ENCODE measurements at places on chromosomes 11 and 22.
A peak's percentile ranks its signal among the peaks of the same experiment; 100 is the strongest.

- H3K27ac ChIP-seq, result no peak overlapping the region
- no peak overlapping the region for H3K4me3 ChIP-seq
- H3K27me3 ChIP-seq, result peaks cover 29% of the 10 kb centered on the region
Observed at GRCh38 chr11:122601141-122602125, 54.1 kb upstream of the UBASH3B start.

DNA sequence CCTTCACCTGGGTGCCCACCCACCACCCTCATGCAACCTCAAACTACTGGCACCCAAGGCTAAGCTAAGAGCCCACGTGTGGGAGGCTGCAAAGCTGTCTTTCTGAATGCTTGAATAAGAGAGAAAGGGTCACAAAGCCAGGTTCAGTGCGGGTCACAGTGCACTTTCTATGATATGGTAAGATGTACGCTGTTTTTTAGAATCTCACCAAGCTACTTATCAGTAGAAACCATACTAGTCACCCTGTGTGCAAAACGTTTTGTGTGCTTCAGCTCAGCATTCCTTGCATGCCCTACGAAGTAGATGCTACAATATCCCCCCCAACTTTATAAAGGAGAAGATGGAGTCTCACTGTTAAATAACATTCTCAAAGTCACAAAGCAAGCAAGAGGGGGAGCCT, 14.9 kb downstream of the P2RX3 start:
- peaks cover 6% of the 10 kb centered on the region for H3K36me3 ChIP-seq
- no peak for DNase-seq
- peaks cover 12% of the 10 kb centered on the region for H3K27me3 ChIP-seq
- no peak overlapping the region for H3K27ac ChIP-seq

- H3K4me1 ChIP-seq, result no peaks in the 10 kb centered on the region
- H3K27ac ChIP-seq, result no peak overlapping the region
- no peaks in the 10 kb centered on the region for H3K27me3 ChIP-seq
- no peaks in the 10 kb centered on the region for H3K36me3 ChIP-seq
- DNase-seq, result no peak
Observed at GRCh38 chr11:87125257-87125656, 87.5 kb downstream of the TMEM135 start.

DNA sequence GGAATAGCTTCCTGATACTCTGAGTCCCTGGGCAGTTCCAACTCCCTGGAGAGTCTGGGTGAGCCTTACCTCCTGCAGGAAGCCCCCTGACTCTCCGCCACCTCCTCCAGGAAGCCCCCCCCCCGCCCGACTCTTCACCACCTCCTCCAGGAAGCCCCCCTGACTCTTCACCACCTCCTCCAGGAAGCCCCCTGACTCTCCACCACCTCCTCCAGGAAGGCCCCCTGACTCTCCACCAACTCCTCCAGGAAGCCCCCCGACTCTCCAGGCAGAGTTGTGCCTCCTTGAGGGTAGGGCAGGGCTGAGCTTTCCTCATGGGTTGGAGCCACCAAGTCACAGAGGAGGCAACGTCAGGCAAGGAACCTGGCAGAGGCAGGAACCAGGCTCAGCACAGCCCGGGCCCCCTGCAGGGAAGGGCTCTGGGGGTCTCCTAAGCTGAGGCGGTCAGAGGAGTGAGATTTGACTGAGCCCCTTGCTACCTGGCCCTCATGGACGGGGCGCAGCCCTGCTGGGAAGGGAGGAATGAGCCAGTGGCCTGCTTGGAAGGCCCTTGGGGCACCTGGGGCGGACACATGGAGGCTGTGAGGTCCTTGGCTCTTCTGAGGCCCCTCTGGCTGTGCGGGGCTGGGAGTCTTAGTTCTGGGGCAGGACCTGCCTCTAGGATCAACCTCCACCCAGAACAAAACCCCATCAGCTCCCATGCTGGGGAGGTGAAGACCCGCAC, 18.1 kb downstream of the MRGPRG start:
- DNase-seq, result no peak
- H3K4me3 ChIP-seq, result no peak overlapping the region
- H3K27ac ChIP-seq, result no peak overlapping the region
- H3K36me3 ChIP-seq, result no peaks in the 10 kb centered on the region

DNA sequence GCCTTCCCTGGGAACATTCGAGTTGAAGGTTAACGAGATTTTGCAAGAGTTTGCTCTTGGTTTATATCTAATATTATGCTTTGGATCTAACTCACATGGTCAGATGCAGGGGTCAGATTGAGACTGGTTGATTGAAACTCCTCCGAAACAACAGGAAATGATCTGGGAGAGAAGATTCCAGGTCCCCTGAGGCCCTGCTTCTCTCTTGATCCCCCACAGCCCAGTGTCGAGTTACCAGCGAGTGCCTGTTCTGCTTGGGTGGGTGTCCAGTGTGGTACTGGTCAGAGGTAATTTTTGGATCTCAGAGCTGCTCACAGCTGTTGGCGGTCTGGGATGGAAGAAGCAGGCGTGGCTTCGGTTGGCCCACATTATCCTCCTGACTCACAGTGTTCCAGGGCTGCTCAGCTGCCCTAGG, 9.2 kb downstream of the FBLN1 start:
- no peak overlapping the region for H3K27ac ChIP-seq
- H3K27me3 ChIP-seq, result peaks cover 8% of the 10 kb centered on the region
- no peak overlapping the region for H3K4me3 ChIP-seq
- H3K36me3 ChIP-seq, result no peaks in the 10 kb centered on the region
- DNase-seq, result no peak
- H3K4me1 ChIP-seq, result no peaks in the 10 kb centered on the region

GRCh38 chr11:109586789-109587188, 164.8 kb downstream of the C11orf87 start:
- no peak for DNase-seq
- H3K27ac ChIP-seq, result no peak overlapping the region

DNA sequence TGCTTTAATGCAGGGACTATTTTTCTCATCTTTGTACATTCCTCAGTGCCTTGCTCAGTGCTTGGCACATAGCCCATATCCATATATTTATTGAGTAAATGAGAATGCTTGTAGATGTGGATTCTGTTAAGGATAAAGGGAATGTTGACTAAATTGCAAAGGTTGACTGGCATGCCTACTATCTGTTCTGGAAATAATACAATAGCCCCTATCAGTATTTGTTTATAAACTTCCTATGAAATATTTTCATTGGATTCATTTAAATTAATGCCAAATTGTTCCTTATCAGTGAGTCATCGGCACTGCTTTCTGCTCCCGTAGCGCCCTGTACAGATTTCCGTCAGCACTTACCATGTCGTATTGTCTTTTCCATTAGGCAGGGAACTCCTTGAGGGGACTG, 8.0 kb downstream of the RNF121 start:
- H3K27ac ChIP-seq, result no peak overlapping the region
- no peak for DNase-seq
- H3K36me3 ChIP-seq, result no peaks in the 10 kb centered on the region
- peaks cover 21% of the 10 kb centered on the region for H3K4me1 ChIP-seq
- no peaks in the 10 kb centered on the region for H3K27me3 ChIP-seq

DNA sequence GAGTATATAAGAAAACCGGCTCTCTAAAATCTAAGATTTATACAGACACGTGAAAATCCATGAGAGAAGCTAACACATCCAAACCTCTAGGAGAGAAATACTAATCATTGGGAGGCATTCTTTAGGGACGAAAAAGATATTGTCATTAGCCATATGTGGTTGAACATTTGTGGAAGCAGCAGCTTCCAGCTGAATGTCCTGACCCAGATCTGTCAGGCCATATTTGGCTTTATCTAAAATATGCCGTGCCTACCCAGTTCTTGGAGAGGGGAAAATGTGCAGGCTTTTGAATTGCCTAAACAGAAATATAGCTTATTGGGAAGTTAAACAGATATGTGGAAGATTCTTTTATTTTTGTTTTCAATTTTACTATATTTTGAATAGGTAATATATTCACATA, 6.4 kb downstream of the CCDC89 start:
- no peaks in the 10 kb centered on the region for H3K36me3 ChIP-seq
- H3K4me1 ChIP-seq, result peaks cover 24% of the 10 kb centered on the region
- H3K4me3 ChIP-seq, result no peak overlapping the region

- H3K4me3 ChIP-seq, result peak within 1 kb of the TSS; percentile 92
- peak; percentile 68 for DNase-seq
- H3K27me3 ChIP-seq, result no peaks in the 10 kb centered on the region
- peak within 1 kb of the TSS; percentile 100 for H3K27ac ChIP-seq
Observed at GRCh38 chr22:39900306-39901227, at the start of gene GRAP2. Gene GRAP2 (plus strand): TSS chr22:39901084. CDS start chr22:39947107, 46,023 bp downstream.

DNA sequence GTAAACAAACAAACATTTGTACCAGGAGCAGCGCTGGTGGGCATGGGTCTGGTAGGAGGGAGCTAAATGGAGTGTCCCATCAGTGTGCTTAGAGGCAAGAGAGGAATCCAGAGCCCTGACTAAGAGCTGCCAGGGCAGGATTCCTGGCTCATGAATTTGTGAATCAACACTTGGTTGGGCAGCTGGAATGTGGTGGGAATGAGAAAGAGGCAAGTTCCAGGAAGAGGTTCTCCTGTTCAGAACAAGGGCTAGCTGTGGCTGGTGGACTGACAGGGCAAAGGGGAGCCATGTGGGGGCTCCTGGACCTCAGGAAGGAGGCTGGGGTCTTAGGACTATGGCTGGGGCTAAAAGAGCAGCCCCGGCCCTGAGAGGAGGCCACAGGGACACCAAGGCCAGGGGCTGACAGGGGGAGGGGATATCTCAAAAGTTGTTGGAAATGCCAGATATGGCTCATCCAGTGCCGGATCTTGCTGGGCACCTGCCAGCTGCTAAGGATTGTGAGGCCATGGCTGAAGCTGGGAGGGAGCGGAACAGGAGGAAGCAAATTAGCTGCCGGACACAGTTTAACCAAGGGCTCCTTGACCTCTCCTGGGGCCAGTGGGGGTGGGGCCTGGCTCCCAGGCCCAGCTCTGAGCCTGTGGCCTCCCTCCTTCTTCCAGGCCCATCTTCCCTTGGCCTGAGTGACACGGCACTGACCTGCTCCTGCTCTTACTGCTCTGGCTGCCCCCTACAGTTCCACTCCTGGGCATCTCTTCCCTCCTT, 14.6 kb upstream of the P2RY6 start:
- H3K36me3 ChIP-seq, result no peaks in the 10 kb centered on the region
- DNase-seq, result no peak
- no peak overlapping the region for H3K4me3 ChIP-seq
- no peak overlapping the region for H3K27ac ChIP-seq
- H3K27me3 ChIP-seq, result peaks cover 15% of the 10 kb centered on the region

DNA sequence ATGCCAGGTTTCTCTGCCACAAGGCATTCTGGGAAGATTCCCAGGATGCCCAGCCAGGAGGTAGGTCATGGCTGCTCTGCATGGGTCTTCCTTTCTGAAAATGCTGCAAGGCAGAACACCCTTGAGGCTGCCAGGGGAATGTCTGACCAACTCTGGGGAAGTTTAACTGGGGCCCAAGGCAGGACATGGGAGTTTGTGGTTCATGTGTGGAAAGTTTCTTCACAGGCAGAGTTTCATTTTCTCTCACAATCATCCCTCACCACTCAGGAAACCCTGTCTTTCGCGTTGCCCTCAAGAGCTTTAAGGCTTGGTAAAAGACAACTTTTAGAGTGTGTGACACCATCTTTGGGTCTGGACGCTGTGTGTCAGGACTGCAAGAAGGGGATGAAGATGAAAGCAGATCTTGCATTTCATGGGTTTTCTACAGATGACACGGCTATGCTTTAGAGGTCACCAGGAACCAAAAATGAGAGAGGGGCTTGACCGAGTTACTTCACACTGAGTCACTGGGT, 133.5 kb downstream of the CD44 start:
- peak; percentile 69 for DNase-seq
- H3K4me3 ChIP-seq, result peak overlapping the region; percentile 36
- H3K27ac ChIP-seq, result peak overlapping the region; percentile 77
- peaks cover 56% of the 10 kb centered on the region for H3K4me1 ChIP-seq
- peaks cover 17% of the 10 kb centered on the region for H3K27me3 ChIP-seq

DNA sequence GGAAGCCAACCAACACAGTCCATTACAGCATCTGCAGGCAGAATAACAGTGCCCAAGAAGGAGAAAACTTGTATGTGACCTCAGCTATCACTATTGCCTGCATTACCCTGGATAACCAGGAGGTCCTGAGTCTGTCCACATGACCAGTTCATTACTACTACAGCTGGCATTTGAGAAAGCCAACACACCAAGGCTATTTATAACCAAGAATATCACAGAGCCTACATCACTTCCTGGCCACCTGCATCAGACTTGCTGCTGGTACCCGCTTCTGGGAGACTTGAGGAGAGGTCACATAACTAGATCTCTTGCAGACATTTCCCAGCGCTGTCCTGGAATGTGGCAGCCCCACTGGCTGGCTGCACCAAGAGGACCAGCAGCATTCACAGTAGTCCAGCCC, 11.1 kb upstream of the OR56B4 start:
- no peak overlapping the region for H3K4me3 ChIP-seq
- no peaks in the 10 kb centered on the region for H3K36me3 ChIP-seq
- H3K27me3 ChIP-seq, result peaks cover 17% of the 10 kb centered on the region
- no peak overlapping the region for H3K27ac ChIP-seq

GRCh38 chr11:36389811-36390210, 93.7 kb downstream of the PRR5L start:
- peaks cover 67% of the 10 kb centered on the region for H3K4me1 ChIP-seq
- H3K4me3 ChIP-seq, result peak overlapping the region; percentile 25
- DNase-seq, result no peak
- H3K27me3 ChIP-seq, result peaks cover 16% of the 10 kb centered on the region
- H3K36me3 ChIP-seq, result peaks cover 2% of the 10 kb centered on the region
- peak overlapping the region; percentile 83 for H3K27ac ChIP-seq

DNA sequence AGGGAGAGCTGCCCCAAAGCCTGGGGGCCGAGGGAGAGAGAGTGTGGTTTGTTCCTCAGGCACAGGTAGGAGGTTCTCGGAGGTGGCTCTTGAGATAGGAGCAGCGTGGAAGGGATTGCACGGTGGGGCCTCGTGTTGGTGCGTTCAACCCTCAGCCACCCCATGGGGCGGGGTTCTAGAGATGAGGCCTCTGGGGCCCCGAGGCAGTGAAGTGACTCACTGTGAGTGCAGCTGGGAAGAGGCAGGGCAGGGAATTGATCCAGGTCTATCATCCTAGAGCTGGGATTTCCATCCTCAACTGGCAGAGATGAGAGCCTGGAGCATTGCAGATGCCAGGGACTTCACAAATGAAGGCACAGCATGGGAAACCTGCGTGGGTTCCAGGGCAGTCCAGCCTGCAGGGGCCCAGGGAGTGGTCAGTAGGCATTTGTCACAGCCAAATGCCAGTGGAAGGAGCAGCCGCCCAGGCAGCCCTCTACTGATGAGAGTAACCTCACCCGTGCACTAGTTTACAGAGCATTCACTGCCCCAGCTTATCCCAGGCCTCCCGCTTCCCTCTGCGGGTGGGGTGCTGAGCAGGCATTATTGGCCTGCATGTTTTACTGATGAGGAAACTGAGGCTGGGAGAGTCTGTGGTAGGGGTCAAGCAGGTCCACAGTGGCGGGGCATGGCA, 5.1 kb upstream of the SMARCB1 start:
- H3K36me3 ChIP-seq, result no peaks in the 10 kb centered on the region
- no peaks in the 10 kb centered on the region for H3K27me3 ChIP-seq
- no peak overlapping the region for H3K4me3 ChIP-seq
- peaks cover 12% of the 10 kb centered on the region for H3K4me1 ChIP-seq
- H3K27ac ChIP-seq, result no peak overlapping the region

GRCh38 chr11:11480971-11481370, 127.9 kb upstream of the CSNK2A3 start:
- DNase-seq, result no peak
- no peaks in the 10 kb centered on the region for H3K4me1 ChIP-seq
- H3K27ac ChIP-seq, result no peak overlapping the region
